ENCODE measurements at places on chromosomes 12 and 14.

DNA sequence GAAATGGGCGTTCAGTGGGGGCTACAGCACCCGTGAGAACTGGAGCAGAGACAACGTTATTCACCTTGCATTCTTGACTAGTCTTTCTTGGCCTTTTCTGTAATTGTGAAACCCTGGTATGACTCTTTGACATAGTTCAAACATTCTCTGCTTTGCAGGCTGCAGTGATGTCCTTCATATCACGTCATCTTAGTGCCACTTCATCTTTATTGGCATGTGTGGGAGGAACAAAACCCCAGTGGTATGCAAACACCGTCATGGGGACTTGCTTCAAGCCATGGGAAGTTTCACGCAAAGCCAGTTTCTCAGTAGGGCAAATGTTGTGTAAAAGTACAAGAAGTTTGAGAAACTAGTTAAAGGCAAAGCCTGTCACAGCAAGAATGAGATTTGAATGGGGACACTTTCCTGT is 20.2 kb upstream of the DUSP16 start:
- DNase-seq: peak; percentile 78

- no peak for DNase-seq
Measured at GRCh38 chr14:24801024-24801423, 167.0 kb upstream of the GZMB start.

DNA sequence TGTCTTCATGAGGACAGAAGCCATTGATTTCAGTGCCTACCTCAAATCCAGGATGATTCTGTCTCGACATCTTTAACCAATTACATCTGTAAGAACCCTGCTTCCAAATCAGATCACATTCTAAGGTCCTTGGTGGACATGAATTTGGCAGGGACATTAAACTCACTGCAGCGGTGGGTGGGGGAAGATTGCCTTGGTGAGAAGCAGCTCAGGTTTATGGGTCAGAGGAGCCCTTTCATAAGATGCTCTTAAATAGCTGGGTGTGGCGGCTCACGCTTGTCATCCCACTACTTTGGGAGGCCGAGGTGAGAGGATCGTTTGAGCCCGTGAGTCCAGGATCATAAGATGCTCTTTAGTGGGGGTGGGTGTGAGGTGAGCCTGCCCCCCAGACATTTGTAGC is 42.9 kb downstream of the ELK3 start:
- DNase-seq: no peak

DNA sequence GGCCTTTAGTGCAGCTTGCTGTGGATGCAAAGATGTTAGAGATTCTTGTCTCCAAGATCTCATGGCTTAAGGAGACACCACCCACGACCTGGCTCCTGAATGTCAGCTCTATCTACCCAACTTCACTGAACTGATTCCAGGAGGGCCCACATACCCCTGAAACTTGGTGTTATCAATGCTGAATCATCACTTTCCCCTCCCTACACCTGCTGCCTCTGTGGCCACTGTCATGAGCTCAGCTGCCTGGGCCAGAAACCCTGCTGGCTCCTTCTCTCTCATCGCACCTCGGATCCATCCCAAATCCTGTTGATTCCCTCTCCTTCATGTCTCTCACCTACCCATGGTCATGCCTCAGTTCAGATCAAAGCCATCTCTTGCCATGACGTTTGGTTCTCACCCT is 15.1 kb upstream of the LHX5 start:
- no peak for DNase-seq

DNA sequence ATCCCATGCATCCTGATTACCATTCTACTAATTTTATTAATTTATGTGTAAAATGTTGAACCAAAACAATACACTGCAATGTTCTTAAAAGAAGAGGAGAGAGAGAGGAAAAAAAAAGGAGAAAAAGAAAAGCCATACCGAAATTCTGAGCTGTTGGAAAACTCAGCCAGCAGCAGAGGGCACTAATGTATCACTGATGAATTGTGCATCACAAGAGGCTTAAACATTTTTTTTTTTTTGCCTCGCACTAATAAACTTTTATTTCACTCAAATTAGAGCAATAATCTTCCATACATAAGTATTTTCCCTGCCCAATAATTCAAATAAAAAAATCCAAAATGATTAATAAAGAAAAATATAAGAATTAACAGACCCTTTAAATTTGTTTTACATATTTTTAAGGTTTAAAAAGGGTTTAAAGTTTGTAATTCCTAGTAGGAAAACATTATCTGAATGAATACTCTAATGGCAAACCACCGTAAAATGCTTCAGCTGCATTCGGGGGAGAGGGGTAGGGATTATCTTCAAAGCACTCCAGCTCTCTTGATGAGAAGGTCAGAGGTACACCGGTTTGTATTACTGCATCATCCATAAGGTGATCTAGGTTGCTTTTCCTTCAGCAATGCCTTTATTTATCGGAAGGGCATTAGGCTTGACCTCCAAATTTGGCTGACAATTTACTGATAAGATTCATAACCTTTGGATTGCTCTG is 41.9 kb downstream of the ATP23 start:
- DNase-seq: no peak

GRCh38 chr14:74468513-74468912 is 24.6 kb downstream of the NPC2 start:
- DNase-seq: no peak

- peak; percentile 91 for DNase-seq
Measured at GRCh38 chr14:105065280-105066228, at the start of gene GPR132. Gene GPR132 (minus strand): TSS chr14:105065430. CDS start chr14:105055420, 10,010 bp downstream.

GRCh38 chr14:100066962-100067361 is 1.7 kb downstream of the EVL start:
- DNase-seq: no peak

- no peak for DNase-seq
Measured at GRCh38 chr14:68634874-68635595, 157.8 kb downstream of the ZFP36L1 start.

- DNase-seq: no peak
Measured at GRCh38 chr14:22403296-22403695, 185.7 kb downstream of the DAD1 start.

- DNase-seq: no peak
Measured at GRCh38 chr12:10601860-10602259, 11.5 kb downstream of the MAGOHB start.

DNA sequence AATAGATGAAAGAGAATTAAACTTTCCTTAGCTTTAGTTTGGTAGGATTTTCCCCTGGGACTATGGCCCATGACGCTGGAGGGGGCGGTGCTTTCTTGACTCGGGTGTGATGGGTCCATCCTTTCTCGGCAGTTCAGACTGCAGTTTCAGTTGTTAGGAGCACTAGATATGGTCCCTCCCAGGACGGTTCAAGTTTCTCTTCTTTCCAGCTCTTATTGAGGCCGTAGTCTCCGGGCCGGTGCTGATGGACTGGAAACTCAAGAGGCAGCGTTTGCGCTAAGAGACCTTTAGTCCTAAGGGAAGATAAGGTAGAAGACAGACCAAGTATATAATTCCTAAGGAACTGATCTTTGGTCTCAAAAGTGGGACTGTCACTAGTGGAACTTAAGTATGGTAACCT is 111.2 kb downstream of the RIN3 start:
- no peak for DNase-seq

DNA sequence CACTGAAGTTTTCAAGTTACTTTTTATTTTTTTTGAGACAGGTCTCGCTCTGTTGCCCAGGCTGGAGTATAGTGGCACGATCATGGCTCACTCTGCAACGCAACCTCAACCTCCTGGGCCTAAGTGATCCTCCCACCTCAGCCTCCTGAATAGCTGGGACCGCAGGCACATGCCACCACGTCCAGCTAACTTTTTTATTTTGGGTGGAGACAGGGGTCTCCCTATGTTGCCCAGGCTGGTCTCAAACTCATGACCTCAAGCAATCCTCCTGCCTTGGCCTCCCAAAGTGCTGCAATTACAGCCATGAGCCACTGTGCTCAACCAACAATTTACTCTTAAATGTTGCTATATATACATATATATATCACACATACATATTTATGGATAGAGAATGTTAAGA is 27.4 kb upstream of the LGALS3 start:
- no peak for DNase-seq

GRCh38 chr12:26327975-26328644 is 132.7 kb downstream of the SSPN start:
- DNase-seq: no peak

All from GM10248 (cell line).